ENCODE measurements at places on chromosomes 11 and 22.
A peak's percentile ranks its signal among the peaks of the same experiment; 100 is the strongest.

DNA sequence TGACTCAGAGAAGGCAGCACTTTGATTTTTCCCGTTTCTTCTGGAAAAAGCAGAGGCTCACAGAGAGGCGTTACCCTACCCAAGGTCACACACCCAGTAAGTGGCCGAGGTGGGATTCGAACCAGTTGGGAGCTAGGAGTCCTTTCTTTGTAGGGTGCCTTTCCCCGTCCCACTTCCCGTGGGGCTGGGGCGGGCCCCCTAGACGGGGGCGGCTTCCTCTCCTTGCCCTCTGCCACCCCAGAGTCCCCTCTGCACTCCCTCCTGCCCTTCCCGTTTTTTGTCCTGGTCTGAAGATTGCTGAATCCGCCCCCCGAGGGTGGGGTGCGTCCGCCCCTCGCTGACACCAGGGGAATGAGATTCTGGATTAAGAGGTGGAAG, 747 bp downstream of the TPCN2 start:
- DNase-seq = peak; percentile 7

DNA sequence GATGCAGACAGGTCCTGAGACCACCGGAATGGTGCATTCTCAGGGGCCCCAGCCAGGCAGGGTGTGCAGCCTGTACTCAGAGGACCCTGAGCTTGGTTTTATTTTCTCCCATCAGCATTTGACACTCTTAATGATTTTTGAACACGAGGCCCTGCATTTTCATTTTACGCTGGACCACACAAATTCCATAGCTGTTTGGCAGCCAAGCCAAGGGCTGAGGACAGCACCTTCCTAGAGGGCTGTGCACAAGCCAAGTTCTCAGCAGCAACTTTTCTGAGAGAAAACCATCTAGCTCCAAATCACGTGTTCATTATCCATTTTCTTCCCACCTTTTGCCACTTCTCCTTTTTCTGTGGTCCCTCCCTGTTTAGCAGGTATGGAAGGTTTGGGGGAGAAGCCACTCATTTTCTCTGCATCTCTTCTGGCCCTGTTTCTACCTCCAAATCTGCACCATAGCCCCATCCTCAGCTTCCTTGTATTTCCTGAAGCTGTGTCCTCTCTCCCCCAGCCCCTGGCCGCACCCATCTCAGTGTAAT, 60.4 kb downstream of the TRAF6 start:
- no peak for DNase-seq

DNA sequence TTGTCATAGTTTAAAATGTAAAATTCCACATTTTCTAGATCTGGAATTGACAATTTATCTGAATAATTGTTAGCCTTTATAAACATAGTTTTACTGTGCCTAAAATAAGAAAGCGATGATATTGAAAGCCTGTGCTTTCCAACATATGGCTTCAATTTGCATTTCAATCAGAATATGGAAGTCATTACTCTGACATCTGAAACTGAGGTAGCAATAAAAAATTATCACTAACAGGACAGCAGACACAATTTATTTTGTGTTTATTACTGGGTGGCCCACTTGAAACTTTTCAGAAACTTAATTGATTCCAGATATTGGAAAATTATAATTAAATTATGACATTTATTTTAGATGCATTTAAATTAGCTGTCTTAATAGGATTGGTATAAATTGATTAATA, 78.5 kb downstream of the TMEM135 start:
- DNase-seq = no peak

DNA sequence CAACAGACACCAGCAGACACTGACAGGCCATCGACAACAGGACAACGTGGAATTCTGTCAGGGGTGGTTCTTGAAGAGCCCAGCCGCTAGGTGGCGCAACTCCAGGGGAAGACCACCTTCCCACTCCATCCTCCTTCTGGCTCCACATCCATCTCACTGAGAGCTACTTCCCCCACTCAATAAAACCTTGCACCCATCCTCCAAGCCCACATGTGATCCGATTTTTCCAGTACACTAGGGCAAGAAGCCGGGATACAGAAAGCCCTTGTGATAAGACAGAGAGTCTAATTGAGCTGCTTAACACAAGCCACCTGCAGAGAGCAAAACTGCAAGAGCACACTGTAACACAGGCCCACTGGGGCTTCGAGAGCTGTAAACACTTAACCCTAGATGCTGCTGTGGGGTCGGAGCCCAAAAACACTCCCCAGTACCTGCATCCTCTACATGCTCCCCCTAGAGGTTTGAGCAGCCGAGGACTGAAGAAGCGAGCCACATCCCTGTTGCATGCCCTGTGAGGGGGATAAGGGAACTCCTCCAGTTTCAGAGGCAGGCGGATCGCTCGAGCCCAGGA, 11.5 kb upstream of the RAB39A start:
- peak; percentile 11 for DNase-seq

DNA sequence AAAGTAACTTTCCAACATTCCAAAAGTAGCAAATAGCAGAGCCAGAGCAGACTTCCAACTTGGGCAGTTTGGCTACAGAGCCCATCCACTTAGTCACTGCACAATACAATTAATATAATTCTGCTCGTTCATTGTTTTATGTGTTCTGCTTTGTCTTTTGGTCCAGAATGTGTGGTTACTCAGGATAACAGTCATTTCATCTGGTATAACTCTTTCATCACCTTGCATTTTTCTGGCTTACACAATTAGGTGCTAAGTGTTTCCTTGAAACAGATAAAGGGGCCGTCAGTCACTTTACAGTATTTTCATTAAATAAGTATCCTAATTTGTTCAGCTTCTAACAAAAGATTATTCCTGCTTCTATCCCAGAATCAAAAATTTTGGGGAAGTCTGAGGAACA, 87.2 kb downstream of the LARGE2 start:
- no peak for DNase-seq

DNA sequence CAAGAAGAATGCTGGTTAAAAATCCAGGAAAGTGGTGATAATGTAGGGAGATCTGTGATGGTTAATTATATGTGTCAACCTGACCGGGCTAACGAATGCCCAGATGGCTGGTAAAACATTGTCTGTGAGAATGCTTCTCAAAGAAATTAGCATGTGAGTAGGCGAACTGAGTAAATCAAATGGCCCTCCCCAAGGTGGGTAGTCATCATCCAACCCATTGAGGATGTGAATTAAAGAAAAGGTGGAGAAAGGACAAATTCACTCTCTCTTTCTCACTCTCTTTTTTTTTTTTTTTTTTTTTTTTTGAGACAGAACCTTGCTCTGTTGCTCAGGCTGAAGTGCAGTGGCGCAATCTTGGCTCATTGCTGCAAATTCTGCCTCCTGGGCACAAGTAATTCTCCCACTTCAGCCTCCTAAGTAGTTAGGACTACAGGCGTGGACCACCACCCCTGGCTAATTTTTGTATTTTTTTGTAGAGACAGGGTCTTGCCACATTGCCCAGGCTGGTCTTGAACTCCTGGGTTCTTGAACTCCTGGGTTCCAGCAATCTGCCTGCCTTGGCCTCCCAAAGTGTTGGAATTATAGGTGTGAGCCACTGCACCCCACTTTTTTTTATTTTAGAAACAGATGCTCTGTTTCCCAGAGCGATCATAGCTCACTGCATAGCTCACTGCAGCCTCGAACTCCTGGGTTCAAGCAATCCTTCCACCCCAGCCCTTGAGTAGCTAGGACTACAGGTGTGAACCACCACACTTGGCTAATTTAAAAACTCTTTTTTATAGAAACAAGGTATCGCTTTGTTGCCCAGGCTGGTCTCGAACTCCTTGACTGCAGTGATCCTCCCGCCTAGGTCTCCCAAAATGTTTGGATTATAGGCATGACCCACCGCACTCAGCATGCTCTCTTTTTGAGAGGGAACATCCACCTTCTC, 22.0 kb upstream of the P2RY6 start:
- no peak for DNase-seq

DNA sequence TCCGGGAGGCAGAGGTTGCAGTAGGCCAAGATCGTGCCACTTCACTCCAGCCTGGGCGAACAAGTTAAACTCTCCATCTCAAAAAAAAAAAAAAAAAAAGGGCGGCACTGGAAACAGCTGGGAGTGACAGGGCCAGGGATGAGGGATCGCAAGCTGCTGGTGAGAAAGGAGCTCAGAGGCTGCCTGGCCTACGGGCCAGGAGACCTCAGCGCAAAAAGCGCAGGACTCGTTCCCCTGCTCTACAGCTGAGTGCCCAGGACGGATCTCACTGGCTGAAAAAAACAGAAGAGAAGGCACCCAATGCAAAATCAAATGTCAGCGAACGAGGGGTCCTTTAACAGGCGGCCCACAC, 650 bp upstream of the NUP50 start:
- peak; percentile 35 for DNase-seq

DNA sequence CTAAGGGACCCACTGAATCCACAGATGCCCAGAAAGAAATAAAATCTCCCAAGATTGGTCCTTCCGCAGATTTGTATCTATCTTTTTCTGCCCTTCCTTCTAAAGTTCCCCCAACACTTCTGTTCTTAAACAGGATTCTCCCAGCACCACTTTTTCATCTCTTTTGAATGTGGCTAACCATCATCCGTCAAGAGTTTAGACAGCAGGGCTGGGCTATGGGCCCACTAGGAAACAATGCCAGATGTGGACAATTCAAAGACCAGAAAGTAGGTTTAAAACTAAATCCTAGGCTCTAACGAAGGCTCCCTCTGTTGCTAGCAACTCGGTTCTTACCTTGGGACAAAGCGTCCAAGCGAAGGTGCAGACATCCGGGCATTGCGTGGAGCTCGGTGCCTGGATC, 100.0 kb downstream of the AMBRA1 start:
- DNase-seq = no peak

GRCh38 chr11:134691985-134692384, 279.9 kb upstream of the B3GAT1 start:
- DNase-seq = no peak

- DNase-seq = no peak
These were observed 16.2 kb downstream of the RELT start for GRCh38 chr11:73392108-73393010.

Measured in CD4-positive, alpha-beta T cell treated with Interleukin-2 at 100 ng/mL for 4 hours (primary cell).